ENCODE measurements at places on chromosomes 3 and 15.

DNA sequence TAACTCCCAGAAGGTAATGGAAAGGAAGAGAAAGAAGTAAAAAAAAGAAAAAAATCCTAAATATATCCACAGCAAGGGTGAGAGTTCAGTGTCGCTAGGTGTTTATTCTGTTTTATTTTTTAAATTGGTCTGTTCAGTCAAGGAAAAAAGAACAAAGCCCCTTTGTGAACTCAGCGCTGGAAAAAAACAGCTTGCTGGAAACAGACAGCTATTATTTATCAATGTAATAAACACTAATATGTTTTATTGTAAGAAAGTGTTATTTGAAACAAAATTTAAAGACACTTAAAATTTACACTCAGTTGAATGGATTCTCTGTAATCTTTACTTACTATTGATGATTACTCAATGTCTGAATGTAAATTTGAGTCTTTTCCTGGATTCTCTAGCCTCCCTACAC, 32.3 kb upstream of the LEKR1 start:
- DNase-seq, result no peak

- DNase-seq, result no peak
Observed at GRCh38 chr3:170275832-170276231, 53.6 kb downstream of the PRKCI start.

DNA sequence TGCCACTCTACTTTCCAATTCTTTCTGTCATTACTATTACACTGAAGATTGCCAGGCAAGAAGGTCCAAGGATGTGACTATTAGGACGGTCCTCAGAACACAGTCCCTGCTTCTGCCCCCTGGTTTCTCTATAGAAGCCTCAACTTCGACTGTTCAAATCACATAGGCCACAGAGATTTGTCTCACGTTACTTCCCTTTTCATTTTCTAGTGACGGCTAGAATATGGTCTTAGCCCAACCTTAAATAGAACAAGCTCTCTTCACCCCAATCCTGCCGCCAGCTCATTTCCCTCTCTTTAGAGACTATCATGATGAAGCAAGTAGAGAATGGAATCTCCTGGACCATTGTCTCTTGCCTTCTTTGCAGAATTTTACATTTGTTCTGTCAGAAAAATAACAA, 84.9 kb downstream of the TIGIT start:
- DNase-seq, result no peak

- DNase-seq, result no peak
Observed at GRCh38 chr3:55427739-55428138, 59.4 kb downstream of the WNT5A start.

GRCh38 chr15:36110659-36110993, 468.8 kb upstream of the CDIN1 start:
- no peak for DNase-seq

DNA sequence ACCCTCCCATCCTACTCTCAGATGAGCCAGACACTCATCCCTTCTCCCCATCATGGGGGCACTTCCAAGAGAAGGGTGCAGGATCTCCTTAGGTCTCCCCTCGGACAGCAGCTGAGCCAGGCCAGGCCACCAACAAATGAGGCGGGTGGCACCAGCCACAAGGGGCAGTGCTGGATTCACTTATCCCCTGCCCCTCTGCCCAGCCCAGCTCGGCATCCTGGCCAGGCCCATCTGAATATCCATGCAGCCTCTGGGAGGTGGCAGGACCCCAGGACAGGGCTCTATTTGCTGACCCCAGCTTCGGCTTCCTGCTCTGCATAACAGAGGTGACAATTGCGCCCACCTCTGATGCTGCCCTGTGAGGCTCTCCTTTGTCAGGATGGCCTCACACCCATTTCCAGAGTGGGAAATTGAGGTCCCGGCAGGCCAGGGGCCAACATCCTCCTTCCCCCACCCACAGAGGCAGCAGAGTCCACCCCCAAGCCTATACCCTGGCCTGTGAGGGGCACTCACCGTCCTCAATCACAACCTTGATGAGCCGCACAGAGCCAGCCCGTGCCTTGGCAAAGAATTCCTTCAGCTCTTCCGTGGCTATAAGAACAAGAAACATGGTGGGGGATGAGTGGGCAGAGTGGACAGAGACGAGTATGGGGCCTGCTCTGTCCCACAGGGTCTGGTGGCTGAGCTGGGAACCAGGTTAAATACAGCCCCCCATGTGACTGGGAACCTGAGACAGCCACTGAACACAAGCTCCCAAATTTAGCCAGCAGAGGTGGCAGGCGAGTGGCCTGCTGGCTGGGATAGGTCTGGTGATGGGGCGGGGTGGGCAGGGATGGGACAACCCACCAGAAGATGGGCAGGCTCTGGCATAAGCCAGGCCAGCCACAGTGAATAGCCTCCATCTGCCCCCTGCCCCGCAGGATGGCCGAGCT, 4.2 kb downstream of the TWF2 start:
- DNase-seq, result no peak

- DNase-seq, result no peak
Observed at GRCh38 chr3:166688665-166689064, 691.4 kb downstream of the ZBBX start.

DNA sequence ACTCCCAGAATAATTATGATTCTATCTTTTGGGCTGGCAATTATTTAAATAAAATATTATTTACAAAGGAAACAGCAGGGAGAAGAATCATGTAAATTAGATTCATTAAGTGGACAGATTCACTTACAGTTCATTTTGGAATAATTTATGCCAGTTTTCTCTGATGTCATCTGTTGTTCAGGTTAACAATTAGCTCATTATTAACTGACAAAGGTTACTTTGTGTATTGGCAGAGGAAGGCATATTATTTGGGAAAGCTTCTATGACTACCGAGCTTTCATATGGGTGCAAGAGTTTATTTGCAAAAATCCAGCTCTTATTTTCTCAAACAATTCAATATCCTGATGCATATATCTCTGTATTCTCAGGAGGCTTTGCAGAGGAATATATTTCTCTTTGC, 224.4 kb downstream of the CHST2 start:
- no peak for DNase-seq

DNA sequence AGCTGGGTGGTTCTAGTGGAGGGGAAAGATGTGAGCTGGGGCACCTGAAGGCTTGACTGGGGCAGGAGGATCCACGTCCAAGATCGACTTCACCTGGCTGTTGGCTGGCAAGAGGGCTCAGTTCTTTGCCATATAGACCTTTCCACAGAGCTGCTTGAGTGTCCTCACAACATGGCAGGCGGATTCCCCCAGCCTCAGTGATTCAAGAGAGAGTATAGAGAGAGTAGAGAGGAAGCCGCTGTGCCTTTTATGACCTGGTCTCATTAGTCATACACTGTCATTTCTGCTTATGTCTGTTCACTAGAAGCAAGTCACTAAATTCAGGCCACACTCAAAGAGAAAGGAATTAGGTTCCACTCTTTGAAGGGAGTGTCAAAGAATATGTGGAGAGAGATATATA, 101.6 kb downstream of the APBA2 start:
- no peak for DNase-seq

All from occipital lobe (tissue), 3 donors.